Endodermal cell (in vitro differentiated cells): ENCODE measurements at places on chromosomes 4 and X. TPM values are rescaled to one million over a fixed set of nuclear protein-coding genes. Genes with fewer than 3 reads are reported as not detected.

DNA sequence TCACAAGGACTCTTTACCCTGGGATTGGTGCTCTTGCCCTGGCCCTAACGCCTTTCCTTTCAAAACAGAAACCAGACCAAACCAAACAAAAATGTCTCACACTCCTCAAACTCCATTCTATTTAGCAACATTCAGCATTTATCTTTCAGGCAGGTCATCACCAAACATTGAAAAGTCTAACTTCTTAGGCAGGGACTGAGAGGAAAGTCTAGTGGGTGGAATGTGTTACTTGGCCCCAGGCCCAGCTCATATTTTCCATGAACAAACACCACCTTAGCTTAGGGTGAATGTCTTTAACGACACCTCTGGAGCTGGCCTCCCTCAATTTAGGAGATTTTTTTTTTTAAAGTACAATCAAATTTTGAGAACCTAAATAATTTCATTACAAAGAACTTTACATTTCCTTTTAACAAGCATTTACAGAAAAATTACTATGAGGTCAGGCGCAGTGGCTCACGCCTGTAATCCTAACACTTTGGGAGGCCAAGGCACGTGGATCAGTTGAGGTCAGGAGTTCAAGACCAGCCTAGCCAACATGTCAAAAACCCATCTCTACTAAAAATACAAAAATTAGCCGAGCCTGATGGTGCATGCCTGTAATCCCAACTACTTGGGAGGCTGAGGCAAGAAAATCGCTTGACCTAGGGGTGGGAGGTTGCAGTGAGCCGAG, 10.2 kb upstream of the N4BP2 start:
- no peak for DNase-seq

DNA sequence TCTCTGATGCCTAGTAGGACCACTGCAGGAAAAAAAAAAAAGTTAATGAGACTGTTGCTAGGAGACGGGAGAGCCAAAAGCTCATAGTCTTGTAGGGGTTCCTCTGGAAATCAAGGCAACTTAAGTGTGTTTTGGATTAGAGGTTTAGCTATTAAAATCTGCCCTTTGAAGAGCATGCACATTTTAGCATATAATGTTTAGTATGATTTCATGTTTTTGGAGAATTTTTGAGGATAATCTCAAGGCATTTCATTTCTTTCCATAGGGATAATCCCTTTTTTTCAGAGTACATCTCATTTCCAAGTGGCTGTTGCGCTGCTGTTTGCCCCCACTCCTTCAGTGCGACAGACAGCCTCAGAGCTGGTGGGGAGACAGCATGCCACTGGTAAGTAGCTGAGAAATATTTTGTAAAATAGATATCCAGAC, at the start of gene LINC00632:
LINC00632 (plus strand) TSS at position 339 of the 426 bp plus-strand sequence.
- no peak for DNase-seq

- no peak for DNase-seq
Observed at GRCh38 chr4:69649629-69650028, 3.4 kb downstream of the UGT2A1 start.

MAD2L1 gene
- total RNA-seq: 50.7 to 93.2 TPM (median 82.4 TPM) in 3 replicates

SH3D19 gene
- 29.6 to 49.9 TPM (median 48.8 TPM) in 3 replicates for total RNA-seq

RNF212 gene
- 4.0 and 5.6 TPM in 2 replicates for total RNA-seq

COX7B2 gene
- not detected in 3 replicates for total RNA-seq
